ENCODE measurements at places on chromosomes 3 and 15.

- DNase-seq, result no peak
These were observed 28.6 kb upstream of the TEX264 start for GRCh38 chr3:51642462-51642861.

- no peak for DNase-seq
These were observed 81.9 kb downstream of the ANXA2 start for GRCh38 chr15:60315878-60316277.

DNA sequence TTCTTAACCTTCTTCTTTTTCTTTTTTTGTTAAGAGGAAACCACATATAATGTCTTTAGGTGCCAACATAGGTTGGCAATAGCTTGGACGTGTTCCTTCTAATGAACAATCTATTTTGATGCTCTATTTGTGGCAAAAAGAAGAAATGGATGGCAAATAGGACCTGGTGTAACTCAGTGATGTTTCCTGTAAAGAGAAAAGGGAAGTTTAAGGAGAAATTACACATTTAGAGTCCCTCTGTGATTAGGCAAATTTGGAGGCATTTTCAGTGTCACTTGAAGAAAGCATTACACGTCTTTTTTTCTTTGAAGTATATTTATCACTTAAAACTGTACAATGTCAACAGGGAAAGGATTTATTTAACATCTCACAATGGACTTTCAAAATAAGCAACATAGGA, 327.1 kb downstream of the ZIC1 start:
- DNase-seq, result no peak

GRCh38 chr3:81764665-81765064, 3.2 kb upstream of the GBE1 start:
- DNase-seq, result no peak

GRCh38 chr15:89199746-89200145, 21.6 kb downstream of the RLBP1 start:
- DNase-seq, result no peak

DNA sequence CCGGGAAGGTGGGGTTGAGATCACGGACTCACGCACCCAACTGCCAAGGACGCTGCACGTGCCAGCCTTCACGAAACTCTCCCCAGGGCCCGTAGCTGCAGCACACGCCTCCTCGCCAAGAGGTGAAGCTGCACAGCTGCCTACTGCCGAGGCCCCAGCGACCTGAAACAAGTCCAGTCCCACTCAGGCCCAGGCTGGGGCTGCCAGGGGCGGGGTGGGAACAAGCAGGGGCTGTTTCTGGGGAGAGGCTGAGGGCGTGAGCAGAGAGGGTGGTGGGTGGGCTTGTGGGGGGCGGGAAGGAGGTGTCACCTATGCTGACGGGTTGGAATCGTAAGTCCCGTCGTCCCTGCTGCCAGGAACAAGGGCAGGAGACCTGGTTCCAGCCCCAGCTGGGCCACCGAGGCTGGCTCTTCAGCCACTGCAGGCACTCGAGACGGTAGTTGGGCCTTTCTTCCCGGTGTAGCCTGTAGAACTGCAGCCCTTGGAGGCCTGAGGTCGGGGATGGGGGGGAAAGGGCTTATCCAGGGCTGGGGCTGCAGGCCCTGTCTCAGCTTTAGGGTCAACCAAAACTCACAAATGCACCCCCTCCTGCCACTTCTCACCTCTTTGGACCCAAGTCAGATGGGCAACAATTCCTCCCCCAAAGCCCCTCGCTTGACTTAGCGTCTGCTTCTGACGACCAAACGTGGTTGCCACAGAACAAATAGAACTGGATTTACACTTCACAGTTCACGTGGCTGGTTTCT, 44.4 kb downstream of the MUC20 start:
- no peak for DNase-seq

DNA sequence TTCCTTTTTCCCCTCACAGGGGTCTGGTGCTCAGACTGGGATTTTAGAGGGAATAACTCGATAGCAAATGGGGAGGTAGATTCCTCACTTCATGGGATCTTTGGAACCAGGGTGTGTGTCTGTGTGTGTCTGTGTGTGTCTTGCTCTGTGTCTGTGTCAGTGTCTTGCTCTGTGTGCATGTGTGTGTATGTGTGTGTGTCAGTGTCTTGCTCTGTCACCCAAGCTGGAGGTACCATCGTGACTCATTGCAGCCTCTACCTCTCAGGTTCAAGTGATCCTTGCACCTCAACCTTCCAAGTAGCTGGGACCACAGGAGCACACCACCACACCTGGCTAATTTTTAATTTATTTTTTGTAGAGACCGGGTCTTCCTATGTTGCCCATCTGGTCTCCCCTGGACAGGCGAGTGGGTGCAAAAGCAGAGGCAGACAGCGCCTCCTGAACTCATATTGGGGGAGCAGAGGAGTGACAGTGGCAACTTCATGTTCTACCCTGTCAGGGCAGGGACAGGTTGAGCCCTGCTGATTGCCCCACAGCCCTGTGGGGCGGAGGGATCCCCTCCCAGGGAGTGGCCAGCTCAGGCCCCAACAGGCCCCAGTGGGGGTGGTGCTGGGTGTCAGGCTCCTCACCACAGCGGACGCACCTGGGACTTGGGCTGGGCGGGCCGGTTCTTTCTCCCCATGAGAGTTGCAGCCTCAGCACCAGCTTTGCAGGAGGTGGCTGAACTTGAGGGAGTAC, 10.4 kb upstream of the SEMA4B start:
- no peak for DNase-seq

DNA sequence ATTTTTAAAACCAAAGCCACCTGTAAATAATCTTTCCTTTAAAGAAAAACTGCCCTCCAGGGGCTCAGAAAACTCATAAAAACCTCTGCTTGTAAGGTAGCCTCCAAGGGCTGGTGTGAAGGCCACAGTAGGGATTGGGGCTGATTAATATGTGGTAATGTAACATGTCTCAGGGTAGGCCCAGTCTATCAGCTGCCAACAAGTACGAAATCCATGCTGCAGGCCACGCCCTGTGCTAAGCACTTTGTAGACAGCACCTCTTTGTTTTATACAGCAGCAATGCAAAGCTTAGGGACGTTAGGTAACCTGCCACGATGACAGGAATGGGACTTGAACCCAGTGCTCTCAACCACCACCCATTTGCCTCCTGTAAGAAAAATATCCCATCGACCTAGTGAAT, 65.6 kb upstream of the PRICKLE2 start:
- DNase-seq, result no peak

GRCh38 chr3:2166552-2166951, 67.9 kb downstream of the CNTN4 start:
- DNase-seq, result no peak

- DNase-seq, result peak; percentile 13
These were observed 53.4 kb upstream of the SEC13 start for GRCh38 chr3:10374311-10374710.

GRCh38 chr3:78455712-78456433, 1311.9 kb downstream of the ROBO1 start:
- no peak for DNase-seq

DNA sequence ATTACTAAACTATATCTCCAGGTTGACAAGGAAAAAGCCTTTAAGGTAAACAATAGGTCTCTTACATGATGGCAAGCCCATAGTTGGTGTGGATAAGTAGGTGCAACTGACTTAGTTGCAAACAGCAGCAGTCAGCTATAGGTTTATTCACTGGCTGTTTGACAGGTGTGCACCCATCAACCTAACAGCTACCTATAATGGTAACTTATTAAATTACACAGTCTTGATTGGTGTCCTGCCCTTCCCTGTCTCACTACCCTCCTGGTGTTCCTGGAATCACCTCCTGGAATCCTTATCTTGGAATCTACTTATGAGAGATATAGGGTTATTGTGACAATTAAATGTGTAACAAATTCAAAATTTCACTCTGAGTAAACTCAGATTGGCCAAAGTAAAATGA, 467.8 kb upstream of the UBE2E2 start:
- no peak for DNase-seq

DNA sequence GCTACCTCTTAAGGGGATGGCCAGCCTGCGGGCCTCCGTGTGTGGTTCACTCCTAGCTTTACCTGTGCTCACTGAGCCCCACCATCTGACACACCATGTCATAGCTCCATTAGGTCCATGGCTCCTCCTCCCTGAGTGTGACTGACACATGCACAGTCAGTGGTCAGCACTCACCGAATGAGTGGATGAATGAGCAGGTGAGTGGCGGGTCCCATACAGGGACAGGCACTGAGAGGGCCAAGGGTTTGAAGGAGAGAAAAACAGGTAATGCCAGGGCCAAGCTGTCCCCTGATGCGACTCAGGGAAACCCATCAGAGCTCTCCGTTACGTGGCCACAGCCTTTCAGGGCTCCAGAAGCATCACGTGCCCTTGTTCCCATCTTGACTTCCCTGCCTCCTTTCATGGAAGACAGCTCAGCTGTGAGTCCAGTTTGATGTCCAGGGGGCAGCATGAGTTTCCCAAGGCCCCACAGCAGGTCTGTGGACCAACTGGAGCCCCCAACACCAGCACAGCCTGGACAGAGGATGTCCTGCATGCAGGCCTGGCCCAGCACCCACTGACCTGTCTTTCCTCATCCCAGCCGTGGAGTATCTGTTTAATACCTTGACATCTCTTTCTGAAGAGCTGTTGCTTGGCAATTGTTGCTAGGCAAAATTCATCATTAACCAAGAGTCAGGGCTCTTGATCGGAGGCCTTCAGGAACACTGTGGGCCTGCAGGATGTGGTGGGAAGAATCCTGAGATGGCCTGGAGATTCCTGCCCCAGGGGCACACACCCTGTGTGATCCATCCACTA, 84.4 kb downstream of the PLXNA1 start:
- DNase-seq, result no peak

DNA sequence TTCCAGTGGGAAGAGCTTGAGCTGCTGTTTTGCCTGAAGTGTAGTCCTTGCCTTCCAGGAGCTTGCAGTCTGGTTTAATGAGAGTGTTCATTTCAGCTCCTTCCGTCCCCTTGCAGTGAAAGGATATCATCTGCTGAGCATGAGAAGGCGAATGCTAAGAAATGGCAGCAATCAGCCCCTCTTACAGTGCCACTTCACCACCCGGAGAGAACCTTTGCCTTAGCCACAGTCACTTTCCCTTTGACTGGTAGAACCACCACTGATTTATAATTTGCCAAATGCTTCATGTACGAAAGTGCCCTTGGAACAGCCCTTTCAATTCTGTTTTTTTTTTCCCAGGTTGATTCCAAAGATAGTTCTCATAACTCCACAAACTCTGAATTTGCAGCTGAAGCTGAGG, 11.5 kb downstream of the TATDN2 start:
- DNase-seq, result no peak

- DNase-seq, result no peak
These were observed 138.9 kb downstream of the TMCO5A start for GRCh38 chr15:38073178-38073946.

GRCh38 chr3:99862208-99862607, 44.5 kb downstream of the CMSS1 start:
- DNase-seq, result no peak

DNA sequence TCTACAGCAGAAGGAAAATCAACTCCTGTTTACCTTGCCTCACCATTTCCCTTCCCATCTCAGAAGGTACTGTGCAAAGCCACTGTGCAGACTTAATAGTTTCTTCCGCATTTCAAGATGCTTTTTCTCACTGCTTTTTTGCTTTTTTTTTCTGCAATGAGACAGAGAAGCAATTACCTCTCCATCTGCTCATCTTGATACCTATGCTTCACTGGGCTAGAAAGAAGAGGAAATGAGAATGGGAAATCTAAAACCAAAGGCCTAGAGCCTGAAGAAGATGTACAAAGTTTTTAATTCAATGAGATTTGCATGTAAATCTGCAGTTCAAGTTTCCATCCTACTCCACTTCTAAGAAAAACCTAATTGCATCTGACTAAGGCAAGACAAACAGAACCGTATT, 238.1 kb upstream of the SETMAR start:
- DNase-seq, result no peak

- no peak for DNase-seq
These were observed 7.6 kb downstream of the SI start for GRCh38 chr3:165070682-165071081.

DNA sequence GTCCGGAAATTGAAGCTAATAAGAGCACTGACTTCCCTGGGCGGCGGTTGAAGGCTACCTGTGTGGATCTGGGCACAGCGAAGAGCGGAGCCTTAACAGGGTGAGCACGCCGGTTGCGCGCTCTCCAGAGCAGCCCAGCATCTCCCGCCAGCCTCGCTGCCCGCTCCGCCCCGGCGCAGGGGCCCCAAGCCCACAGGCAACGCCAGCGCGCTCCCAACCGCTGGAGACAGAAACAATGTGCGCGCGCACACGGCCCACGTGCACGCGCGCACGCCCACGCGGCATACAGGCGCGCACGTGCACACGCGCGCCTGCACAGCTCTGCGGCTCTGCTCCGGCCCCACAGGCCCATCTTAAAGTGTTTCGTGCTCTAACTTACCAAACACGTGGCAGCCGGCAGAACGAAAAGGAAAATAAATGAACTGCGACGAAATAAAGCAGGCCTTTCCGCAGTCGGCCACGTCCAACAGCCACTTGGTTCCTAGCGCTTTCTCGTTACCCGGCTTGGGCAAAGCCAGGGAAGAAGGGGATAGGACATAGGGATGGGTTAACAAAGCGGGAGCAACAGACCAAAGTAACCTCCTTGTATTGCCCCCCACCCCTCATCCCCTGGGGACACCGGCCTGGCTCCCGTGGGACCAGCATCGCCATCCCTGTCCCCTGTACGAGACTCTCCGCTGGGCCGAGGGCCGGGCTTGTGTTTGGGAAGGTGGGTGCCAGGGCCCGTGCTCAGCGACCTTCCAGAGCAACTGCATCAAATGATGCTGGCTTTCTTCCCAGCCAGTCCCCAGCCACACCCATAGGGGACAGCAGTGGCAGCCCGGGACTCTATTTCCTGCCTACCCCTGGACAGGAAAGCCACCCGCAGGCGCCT, 203.7 kb downstream of the ABHD5 start:
- DNase-seq, result peak; percentile 31

DNA sequence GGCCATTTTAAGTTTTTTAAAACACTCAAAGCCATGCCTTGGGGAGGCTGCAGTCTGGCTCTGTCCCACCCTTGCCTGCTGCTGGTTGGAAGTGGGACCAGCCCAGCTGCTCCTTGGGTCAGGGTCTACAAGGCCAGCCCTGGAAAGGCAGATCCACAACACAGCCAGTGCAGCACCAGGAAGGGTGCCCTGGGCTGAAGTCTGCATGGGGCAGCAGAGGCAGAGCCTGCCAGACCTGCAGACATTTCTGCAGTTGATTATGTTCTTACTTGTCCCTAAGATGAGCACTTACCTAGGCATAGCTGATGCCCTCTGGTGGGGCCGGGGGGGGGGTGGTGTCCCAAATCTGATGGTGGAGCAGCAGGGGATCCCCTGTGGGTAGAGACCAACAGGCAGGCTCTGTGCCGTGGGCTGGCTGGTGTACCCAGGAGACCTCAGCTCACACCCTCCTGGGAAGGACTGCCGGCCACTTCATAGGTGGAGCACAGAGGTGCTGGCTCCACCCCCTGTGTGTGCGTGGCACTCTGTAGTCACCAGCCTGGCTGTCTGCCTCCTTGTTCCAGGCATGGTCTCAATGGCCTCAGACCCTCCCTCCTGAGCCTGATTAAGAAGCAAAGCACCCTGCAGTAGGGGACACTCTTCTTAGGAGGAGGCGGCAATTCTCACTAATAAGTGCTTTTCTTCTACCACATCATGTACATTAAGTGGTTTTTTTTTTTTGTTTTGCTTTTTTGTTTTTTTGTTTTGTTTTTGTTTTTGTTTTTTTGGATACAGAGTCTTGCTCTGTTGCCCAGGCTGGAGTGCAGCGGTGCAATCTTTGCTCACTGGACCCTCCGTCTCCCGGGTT, 97.4 kb upstream of the KLF13 start:
- DNase-seq, result no peak

GRCh38 chr3:44584646-44585501, at the start of gene ZNF660:
ZNF660 (plus strand) TSS chr3:44584964; CDS start chr3:44594194, 9,230 bp downstream.
- DNase-seq, result peak; percentile 62

Measured in NCI-H446 (cell line).